GM23248 (cell line): ENCODE measurements at places on chromosomes 3 and 15. TPM values are rescaled to one million over a fixed set of nuclear protein-coding genes. Genes with fewer than 3 reads are reported as not detected.

DNA sequence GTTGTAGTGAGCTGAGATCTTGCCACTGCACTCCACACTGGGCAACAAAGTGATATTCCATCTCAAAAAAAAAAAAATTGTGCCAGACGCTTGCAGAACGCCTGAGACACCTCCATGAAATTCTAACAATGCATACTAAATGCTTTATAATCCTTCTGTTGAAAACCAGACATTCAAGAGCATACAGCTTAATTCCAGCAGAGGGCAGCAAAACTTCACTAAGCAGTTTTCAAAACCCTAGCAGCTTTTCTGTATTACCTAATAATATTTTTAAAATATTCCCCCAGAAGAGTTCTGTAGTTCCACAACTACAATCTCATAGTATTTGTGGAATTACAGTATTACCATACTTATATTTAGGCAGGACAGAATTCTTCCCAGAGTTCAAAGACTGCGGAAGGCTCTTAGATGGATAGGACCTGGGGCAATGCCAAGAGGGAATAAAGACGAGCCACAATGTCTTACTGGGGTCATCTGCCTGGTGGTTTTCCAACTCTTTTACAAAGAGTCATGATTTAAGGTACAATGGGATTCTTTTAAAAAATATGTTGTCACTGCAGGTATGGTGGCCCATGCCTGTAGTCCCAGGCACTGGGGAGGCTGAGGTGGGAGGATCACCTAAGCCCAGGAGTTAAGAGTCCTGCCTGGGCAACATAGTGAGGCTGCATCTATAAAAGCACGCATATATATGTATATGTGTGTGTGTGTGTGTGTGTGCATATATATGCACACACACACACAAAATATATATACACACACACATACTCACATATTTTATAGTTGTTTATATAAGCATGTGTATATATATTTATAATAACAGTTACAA lies 19.6 kb upstream of the TASOR start:
- H3K27ac ChIP-seq = no peak overlapping the region
- no peaks in the 10 kb centered on the region for H3K4me1 ChIP-seq
- no peaks in the 10 kb centered on the region for H3K27me3 ChIP-seq
- no peaks in the 10 kb centered on the region for H3K36me3 ChIP-seq

DNA sequence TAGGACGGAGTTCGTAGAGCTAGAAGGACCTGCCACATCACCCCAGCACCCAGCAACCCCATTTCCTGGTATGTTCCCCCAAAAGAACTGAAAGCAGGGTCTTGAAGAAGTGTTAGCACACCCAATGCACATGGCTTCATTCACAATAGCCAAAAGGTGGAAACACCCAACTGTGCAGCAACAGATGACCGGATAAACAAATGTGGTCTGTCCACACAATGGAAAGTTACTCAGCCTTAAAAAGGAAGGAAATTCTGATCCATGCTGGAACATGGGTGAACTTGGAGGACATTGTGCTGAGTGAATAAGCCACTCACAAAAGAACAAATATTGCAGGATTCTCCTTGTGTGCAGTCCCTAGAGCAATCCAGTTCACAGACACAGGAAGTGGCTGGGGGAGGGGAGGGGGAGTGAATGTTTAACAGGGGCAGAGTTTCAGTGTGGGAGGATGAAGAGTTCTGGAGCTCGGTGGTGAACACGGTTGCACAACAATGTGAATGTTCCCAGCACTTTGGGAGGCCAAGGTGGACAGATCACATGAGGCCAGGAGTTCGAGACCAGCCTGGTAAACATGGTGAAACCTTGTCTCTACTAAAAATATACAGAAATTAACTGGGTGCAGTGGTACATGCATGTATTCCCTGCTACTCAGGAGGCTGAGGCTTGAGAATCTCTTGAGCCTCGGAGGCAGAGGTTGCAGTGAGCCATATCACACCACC lies 157.5 kb downstream of the NUP210 start:
- no peak for DNase-seq
- no peak overlapping the region for H3K27ac ChIP-seq
- H3K4me3 ChIP-seq = no peak overlapping the region
- H3K4me1 ChIP-seq = no peaks in the 10 kb centered on the region

- no peak overlapping the region for H3K27ac ChIP-seq
- no peaks in the 10 kb centered on the region for H3K27me3 ChIP-seq
- DNase-seq = no peak
- no peaks in the 10 kb centered on the region for H3K4me1 ChIP-seq
Observed at GRCh38 chr3:52881871-52882270, 15.5 kb downstream of the STIMATE start.

DNA sequence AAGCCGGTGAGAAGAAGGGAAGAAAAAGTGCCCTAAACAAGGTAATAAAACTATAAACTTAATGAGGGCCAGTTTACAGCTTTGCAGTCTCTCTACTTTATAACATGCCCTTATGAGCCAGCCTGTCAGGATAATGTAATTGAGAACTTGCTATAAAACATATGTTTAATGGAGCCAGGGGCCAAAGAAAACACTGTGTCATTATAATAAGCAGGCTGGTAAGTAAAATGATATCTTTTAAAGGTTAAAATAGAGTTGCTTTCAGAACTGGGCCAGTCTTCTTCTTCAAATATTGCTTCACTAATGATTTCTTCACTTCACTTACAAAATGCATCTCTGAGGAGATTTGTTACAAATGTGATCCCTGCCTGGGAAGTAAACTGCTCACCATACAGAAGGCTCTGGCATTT lies 192.5 kb downstream of the SHOX2 start:
- DNase-seq = peak; percentile 15
- no peak overlapping the region for H3K4me3 ChIP-seq
- H3K36me3 ChIP-seq = no peaks in the 10 kb centered on the region
- H3K27ac ChIP-seq = no peak overlapping the region
- H3K4me1 ChIP-seq = no peaks in the 10 kb centered on the region

- no peak overlapping the region for H3K4me3 ChIP-seq
- H3K27me3 ChIP-seq = no peaks in the 10 kb centered on the region
- peak; percentile 74 for DNase-seq
- H3K4me1 ChIP-seq = peaks cover 30% of the 10 kb centered on the region
Observed at GRCh38 chr3:105686278-105686897, 182.4 kb downstream of the CBLB start.

DNA sequence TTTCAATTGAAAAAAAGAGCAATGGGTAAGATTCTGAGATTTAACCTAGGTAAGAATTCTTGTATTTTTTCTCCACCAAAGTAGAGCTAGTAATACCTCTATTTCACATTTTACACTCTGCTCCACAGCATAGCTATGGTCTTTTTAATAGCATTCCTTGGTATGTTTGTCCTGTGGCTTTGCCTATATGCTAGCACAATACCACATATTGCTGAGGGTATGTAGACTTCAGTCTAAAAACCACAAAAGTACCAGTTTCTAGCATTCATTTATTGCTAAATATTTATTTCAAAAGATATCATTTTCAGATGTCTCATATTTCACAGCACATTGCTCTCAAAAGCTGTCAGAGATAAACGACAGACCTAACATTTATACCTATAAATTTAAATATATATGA lies 18.2 kb upstream of the EOGT start:
- peaks cover 76% of the 10 kb centered on the region for H3K36me3 ChIP-seq
- peaks cover 39% of the 10 kb centered on the region for H3K4me1 ChIP-seq
- H3K27ac ChIP-seq = peak overlapping the region; percentile 90

- H3K27me3 ChIP-seq = no peaks in the 10 kb centered on the region
- H3K4me1 ChIP-seq = no peaks in the 10 kb centered on the region
- no peaks in the 10 kb centered on the region for H3K36me3 ChIP-seq
- no peak overlapping the region for H3K27ac ChIP-seq
- no peak for DNase-seq
Observed at GRCh38 chr3:74711913-74712512, 97.6 kb upstream of the CNTN3 start.

DNA sequence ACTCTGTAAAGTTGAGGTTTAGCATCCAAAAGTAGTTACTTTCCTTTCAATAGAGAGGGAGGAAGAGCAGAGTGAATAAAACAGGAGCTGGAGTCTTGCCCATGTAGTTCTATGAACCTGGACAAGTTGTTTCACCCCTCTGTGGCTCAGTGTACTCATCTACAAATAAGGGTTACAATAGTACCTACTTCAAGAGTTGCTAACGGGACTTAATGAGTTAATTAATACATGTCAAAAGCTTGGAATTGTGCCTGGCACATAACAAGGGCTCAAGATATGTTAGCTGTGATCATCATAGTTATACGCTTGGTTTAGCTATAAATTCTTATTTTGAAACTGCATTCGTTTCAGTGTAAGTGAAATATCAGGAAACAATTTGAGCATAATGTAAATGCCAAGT lies 388.5 kb upstream of the THBS1 start:
- H3K36me3 ChIP-seq = no peaks in the 10 kb centered on the region
- peaks cover 91% of the 10 kb centered on the region for H3K4me1 ChIP-seq
- H3K27ac ChIP-seq = peak overlapping the region; percentile 70
- H3K4me3 ChIP-seq = 0 out of 2 replicates have a peak overlapping the region, but pooled peaks have one; percentile 3
- no peaks in the 10 kb centered on the region for H3K27me3 ChIP-seq

DNA sequence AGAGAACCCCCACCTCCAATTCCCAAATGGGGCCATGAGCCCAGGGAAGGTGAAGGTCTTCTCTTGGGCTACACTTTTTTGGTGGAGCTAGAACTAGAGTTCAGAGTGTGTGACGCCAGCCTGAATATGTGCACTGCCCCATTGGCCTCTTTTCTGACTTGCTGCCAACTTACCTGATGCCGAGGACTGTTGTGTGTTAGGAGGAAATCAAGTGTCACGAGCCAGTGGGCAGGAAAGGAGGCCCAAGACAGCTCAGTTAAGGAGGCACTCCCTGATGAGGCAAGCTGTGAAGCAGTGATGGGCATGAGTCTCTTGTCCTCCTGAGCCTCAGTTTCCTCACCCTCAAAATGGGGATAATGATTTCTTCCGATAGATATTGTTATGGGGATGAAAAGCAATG lies 107.8 kb downstream of the ANP32A start:
- H3K4me1 ChIP-seq = no peaks in the 10 kb centered on the region
- no peak overlapping the region for H3K27ac ChIP-seq
- no peaks in the 10 kb centered on the region for H3K27me3 ChIP-seq
- no peaks in the 10 kb centered on the region for H3K36me3 ChIP-seq
- DNase-seq = no peak

DNA sequence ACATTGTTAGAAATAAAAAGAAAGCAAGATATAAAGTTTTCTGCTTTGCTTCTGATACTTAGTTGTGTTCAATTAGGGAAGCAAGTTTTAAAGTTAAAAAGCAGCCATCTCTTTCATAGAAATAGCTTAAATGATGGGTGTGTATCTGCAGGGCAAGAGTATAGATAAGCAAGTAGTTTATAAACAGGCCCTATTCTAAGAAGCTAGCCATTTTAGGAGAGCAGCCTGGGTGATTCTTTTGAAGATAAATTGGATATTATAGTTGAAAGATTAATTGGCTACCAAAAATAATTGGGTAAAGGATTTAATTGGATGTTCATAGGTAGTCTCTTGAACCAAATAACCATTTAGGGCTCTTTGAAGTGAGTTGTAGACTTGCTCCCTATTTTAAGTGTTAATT lies 5.6 kb downstream of the EIF3J start:
- H3K4me3 ChIP-seq = peak overlapping the region; percentile 50
- no peaks in the 10 kb centered on the region; the same call in none of the 2 replicates for H3K36me3 ChIP-seq
- peaks cover 46% of the 10 kb centered on the region for H3K4me1 ChIP-seq
- 0 out of 2 replicates have a peak overlapping the region, but pooled peaks have one; percentile 38 for H3K27ac ChIP-seq
- H3K27me3 ChIP-seq = no peaks in the 10 kb centered on the region
- DNase-seq = no peak

- H3K36me3 ChIP-seq = no peaks in the 10 kb centered on the region
- no peaks in the 10 kb centered on the region for H3K4me1 ChIP-seq
- peaks cover 6% of the 10 kb centered on the region; the same call in 1 of the 2 replicates for H3K27me3 ChIP-seq
- no peak for DNase-seq
- H3K27ac ChIP-seq = no peak overlapping the region
Observed at GRCh38 chr3:112958811-112959560, 15.9 kb downstream of the CD200R1 start.

GRCh38 chr3:35549690-35550089 lies 89.6 kb upstream of the ARPP21 start:
- no peak overlapping the region for H3K4me3 ChIP-seq
- no peak for DNase-seq
- H3K4me1 ChIP-seq = no peaks in the 10 kb centered on the region
- no peak overlapping the region for H3K27ac ChIP-seq
- H3K36me3 ChIP-seq = no peaks in the 10 kb centered on the region

DNA sequence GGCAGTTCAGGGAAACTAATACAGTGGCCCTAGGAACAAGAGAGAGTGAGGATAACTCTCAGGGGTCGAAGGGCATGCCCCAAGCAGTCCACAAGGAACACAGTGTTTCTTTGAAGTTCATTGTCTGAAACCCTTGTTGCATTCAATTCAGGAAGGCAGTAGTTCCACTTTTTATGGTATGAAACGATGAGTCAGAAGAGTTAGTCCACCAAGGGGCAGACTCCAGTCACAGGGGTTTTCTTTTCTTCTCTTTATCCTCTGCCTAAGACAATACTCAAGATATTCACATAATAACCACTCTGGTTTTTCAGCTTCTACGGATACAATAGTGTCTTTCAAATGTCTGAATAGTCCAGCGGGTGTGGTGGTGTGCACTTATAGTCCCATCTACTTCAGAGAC lies 23.7 kb upstream of the TICRR start:
- no peaks in the 10 kb centered on the region for H3K36me3 ChIP-seq

ZPLD1 gene
- total RNA-seq = 0.22 TPM in 1 of 2 replicates, not detected in the other

NANOGP8 gene
- total RNA-seq = not detected in 2 replicates

FETUB gene
- total RNA-seq = not detected in 2 replicates

CLRN1 gene
- total RNA-seq = not detected in 2 replicates

SUMF1 gene
- 79.9 and 88.1 TPM in 2 replicates for total RNA-seq

MYD88 gene
- total RNA-seq = 6.7 and 8.6 TPM in 2 replicates

XCR1 gene
- not detected in 2 replicates for total RNA-seq

LYZL4 gene
- total RNA-seq = not detected in 2 replicates

HYAL3 gene
- 3.0 and 9.6 TPM in 2 replicates for total RNA-seq

HMG20A gene
- total RNA-seq = 17.8 and 25.1 TPM in 2 replicates

SMCO1 gene
- total RNA-seq = not detected in 2 replicates

CLDN11 gene
- total RNA-seq = 81.9 and 95.9 TPM in 2 replicates
